ENCODE measurements at places on chromosomes 5 and 9.

- no peak for DNase-seq
These were observed 334.4 kb downstream of the CWC27 start for GRCh38 chr5:65102976-65103711.

GRCh38 chr5:15587916-15588315, 87.9 kb downstream of the FBXL7 start:
- DNase-seq = no peak

GRCh38 chr5:63170486-63170885, 591.9 kb downstream of the LRRC70 start:
- DNase-seq = no peak

DNA sequence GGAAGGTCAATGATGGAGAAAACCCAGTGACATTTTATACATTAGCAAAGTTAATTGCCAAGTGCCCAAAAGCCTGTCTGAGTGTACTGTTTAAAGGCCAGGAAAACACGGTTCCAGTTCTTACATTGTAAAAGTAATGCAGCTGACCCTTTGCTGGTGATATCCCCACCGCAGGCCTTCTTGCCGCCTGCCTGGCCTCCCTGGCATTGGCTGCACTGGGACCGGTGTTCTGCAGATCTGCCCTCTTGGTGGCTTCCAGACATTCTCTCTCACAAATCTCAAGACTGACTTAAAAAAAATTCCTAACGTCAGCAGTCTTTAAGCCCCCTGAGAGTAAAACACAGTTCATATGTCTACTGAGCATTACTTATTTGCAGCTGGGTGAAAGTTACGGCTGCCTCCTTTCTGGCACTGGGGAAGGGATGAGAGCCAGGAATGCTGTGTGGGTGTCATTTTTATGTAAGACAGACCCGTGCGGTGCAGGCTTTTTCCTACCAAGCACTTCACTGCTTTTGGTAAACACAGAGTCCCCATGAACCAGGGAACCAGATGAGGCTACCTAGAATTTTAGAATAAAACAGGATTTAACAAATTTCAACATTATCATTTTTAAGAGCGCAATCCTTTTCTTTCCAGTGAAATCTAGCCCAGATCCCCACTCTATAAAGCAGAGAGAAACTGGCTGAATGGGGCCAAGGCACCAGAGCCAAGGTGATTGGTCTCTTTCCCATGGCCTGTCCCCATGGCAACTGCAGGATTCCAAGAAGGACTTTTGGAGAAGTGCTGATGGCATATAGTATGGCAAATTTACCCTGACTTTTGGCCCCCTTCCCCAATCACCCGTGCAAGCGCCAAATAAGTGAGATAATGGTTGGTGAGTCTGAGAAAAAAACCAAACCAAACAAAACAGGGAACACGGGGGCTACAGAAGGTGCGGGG, 80.8 kb downstream of the LMNB1 start:
- DNase-seq = no peak

DNA sequence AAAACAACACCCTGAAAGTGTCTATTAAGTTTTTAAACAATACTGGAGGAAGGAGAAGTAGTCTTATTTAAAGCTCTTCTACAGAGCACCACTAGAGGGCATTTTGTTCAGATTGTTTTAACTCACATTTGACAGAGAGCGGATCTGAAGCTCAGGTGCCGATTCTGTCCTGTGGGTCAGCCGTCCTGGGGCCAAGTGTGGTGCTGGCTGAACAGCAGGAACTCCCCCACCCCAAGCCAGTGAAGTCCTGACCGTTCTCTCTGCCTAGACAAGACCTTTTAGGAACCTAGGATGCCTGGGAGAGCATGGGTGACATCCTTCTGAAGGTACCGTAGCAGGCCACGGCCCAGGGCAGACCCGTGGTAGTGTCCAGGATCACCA, 3.9 kb downstream of the EXOC3 start:
- no peak for DNase-seq

DNA sequence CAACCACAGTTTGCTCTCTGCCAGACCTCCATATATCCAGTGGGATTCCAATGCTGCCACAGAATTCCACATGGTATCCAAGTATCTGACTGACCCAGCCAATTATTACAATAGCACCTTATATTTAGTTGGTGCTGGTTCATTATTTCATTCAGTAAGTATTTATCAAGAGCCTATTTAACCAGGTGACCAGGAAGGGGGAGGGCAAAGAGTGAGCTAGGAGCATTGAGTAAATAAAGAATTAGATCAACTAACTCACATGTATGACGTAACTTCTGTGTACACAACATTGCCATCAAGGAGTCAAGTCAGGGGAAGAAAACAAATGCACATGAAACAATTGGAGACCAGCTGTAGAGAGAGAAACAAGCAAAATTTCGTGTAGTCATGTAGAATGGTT, 207.1 kb upstream of the PAPPA start:
- DNase-seq = no peak

DNA sequence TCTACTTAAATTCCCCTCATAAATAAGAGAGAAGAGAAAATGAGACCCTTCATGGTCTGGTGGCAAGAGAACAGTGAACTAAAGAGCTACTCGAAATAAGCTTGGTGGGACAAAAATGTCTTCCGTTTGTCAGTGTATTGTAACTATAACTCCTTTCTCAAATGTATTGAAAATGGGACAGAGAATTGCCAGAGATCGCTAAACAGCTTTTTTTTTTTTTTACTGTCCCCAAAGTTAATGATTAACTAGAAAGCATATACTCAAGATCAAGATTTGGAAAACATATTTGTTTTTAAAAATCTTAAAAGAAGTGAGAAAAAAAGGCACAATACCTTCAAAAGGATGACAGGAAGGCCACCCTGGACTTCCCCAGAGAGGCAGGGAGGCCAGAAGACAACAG, 206.4 kb upstream of the CTNND2 start:
- DNase-seq = no peak
